RCC 7860 (cell line): ENCODE measurements at places on chromosomes 7 and 10.

DNA sequence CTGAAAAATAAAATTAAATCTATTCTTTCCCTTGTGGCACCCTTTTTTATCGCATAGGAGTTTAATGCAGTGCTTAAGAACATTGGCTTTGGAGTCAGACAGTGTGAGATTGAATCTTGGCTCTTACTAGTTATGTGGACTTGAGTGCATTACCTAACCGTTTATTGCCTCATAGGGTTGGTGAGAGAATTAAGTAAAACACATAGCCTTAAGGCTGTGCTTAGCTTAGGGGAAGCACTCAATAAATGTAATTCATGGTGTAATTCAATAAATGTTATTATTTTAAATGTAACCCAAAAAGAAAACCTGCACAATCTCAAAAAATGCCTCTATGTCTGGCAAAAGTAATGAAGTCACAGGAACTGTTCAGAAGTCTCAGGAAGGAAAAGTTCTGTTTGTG lies 2.7 kb downstream of the STK17A start:
- peak; percentile 59 for DNase-seq

DNA sequence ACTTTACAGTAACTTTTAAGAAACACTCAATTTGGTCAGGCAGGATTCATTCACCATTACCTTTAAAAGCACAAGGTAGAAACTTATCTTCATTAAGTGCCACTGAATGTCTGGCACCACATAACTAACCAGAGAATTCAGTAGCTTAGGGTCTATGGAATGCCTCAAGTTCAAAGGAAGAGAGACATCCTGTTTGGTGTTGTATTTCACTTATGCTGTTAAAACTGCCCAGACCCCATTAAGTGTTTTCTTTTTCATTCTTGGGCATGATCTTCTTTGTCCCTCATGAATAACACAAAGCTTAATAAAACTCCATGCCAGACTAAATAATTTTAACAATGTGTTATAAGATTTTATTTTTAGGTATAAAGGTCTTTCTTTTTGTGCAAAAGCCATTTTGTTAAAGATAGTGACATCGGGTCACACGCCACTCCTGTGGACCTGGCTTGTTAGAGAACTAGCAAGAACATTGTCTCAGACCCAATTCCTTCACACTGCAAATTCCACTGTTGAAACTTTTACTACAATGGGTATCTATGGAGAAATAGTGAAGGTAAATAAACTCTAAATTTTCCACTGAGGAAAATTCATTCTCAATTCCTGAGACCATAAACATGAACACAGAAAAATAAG lies 221.0 kb downstream of the TWIST1 start:
- no peak for DNase-seq

- no peak for DNase-seq
Observed at GRCh38 chr7:142685877-142686508, 63.3 kb upstream of the PRSS1 start.

DNA sequence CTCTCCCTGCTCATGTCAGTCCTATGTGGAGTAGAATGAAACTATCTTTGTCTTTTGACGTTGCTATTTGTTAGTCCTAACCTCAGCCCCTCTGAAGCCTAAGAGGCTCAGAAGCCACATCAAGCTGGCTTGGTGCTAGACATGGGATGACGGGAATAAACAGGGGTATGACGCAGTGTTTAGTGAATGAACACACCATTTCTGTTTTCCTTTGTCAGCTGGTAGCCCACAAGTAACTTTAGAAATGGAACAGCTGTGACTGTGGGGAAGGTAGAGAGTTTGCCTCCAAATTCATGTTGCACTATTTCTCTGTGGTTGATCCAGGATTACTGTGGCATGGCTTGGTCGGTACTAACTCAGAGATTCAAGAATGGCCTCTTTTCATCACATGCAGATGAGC lies 31.3 kb downstream of the COX15 start:
- no peak for DNase-seq

- no peak for DNase-seq
Observed at GRCh38 chr10:79308969-79309665, 38.2 kb upstream of the PPIF start.

GRCh38 chr7:26777385-26777784 lies 87.0 kb downstream of the SKAP2 start:
- DNase-seq, result no peak

DNA sequence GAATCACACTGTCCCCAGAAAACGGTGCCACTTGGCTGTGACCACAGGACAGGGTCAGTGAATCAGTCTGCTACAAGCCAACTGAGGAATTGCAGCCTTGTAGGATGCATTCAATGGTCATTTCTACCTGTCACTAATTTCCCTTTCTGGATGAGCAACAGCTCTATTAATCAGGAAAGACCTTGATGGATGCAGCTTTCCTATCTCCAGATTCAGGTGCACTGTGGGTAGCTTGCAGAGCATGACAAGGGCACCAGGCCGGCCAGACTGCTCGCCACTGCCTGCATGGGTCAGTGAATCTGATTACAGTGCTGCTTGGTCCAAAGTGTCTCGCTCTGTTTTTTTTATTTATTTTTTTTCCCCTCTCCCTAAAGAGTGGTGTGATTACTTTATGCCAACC lies 506.8 kb upstream of the AUTS2 start:
- DNase-seq, result peak; percentile 74

GRCh38 chr10:102752934-102753664 lies 9.4 kb downstream of the WBP1L start:
- no peak for DNase-seq

GRCh38 chr10:75512203-75512933 lies 80.9 kb downstream of the LRMDA start:
- no peak for DNase-seq

- DNase-seq, result no peak
Observed at GRCh38 chr10:119817991-119818888, 54.4 kb downstream of the MCMBP start.

DNA sequence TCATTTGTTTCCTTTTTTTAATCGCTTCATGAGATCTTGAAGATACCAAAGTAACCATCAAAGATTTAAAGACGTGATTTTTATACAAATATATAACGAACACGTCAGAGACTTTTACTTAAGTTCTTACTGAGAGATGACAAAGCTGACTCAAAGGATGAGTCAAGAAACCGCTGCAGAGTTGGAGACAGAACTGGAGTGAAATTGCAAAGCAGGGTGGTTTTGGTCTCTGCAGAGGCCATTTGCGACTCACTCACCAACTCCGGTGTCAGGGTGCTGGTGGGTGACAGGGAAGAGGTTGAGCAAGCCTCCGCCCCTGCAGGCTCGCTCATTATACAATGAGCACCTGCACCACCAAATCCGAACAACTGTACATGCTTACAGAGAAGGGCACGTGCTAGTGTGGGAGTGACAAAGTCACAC lies 75.2 kb downstream of the DNAJB6 start:
- DNase-seq, result peak; percentile 94

- no peak for DNase-seq
Observed at GRCh38 chr10:91034494-91035159, 113.7 kb upstream of the ANKRD1 start.

GRCh38 chr7:30168835-30169573 lies 34.2 kb downstream of the MTURN start:
- peak; percentile 93 for DNase-seq

- peak; percentile 66 for DNase-seq
Observed at GRCh38 chr10:29141761-29142160, 147.1 kb upstream of the LYZL1 start.

- no peak for DNase-seq
Observed at GRCh38 chr10:114374053-114374791, 30.1 kb downstream of the AFAP1L2 start.

DNA sequence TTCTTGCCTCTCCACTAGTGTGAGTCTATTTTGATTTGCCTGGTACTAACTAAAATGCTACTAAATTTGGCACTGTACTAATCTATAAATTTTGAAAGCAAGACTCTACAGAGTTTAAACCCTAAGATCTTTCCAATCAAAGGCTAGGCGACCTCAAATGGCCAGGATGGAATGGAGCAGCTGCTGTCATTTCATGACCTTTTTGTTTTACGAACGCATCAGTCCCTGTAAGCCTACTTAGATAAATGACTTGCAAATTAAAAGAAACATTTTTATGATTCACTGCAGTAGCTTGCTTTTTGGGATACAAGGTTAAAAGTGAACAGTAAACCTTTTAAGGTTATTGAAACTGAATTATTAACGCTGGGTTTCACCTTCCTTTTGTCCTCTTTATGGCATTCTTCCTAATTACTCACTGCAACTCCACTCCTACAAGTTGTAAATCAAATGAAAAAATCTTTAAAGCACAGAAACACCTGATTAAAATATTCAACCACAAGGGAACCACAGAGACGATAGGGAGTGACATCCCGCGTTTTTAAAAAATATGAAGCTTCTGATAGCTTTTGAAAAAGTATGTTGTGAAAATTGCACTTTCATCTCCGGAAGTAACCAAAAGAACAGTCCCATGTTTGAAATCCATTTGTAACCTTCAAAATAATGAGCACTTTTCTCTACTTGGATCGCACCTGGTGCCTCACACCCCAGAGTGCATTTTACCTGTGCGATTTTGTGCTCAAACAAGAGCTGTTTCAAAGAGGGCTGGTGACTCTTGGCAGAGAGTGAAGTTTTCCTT lies 595.1 kb downstream of the PARD3 start:
- DNase-seq, result no peak

DNA sequence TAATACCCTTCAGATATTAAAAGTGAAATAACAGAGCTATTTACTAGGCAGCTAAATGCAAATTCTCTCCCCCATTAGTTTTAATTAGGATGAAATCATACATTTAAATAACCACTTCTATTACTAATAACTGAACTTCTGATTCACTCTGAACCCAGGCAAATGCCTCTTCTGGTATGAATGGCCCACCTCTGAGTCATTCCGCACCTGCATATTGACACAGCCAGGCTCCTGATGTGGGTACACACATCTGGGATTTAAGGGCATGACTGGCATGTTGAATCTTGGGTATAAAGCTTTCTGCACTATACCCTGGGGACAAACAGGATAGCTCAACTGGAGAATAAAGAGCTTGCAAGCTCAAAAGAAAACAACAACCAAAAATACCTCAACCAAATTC lies 140.9 kb downstream of the AUTS2 start:
- DNase-seq, result no peak

DNA sequence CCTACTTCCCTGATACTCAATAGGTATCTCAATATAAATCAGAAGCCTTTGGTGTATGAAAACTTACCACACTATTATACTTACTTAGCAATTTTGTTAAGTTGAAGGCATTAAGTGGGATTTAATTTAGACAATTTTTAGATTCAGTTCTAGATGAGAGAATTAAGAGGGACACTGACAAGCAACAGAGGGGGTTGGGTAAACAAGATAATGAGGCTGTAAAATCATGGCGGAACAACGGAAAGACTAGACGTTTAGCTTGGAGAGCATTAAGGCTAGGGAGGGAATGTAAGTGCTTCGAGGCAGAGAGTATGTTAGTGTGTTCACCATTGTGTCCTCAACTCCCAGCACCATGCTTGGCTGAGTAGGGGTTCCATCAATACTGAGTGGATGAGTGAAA lies 71.3 kb downstream of the DENND11 start:
- DNase-seq, result no peak

GRCh38 chr7:75992083-75992755 lies 2.2 kb downstream of the TMEM120A start:
- DNase-seq, result no peak

GRCh38 chr10:110425684-110426293 lies 71.9 kb upstream of the DUSP5 start:
- DNase-seq, result peak; percentile 100

DNA sequence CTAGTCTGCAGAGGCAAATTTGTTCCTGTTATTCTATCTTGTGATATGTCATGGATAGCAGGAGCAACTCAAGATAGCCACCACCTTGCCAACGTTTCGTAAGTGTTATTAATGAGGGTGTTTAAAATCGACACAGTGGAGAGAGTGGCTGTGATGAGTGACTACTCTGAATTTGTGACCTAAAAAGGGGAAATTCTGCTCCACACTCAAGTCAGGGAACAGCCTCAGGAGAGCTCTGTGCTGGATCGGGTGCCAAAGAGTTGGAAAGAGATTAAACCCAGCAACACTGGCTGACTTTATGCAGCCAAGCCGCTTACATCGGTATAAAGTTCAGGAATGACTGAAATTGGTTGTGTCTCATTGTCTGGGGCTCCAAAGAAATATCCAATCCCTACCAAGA lies 9.5 kb downstream of the TACC2 start:
- no peak for DNase-seq

- no peak for DNase-seq
Observed at GRCh38 chr7:108142675-108143259, 12.6 kb upstream of the LAMB4 start.

- DNase-seq, result no peak
Observed at GRCh38 chr7:27605283-27605682, 57.4 kb downstream of the HIBADH start.

- DNase-seq, result no peak
Observed at GRCh38 chr7:123607423-123607975, 5.9 kb downstream of the ASB15 start.

- DNase-seq, result no peak
Observed at GRCh38 chr7:14767716-14768425, 134.7 kb downstream of the DGKB start.

DNA sequence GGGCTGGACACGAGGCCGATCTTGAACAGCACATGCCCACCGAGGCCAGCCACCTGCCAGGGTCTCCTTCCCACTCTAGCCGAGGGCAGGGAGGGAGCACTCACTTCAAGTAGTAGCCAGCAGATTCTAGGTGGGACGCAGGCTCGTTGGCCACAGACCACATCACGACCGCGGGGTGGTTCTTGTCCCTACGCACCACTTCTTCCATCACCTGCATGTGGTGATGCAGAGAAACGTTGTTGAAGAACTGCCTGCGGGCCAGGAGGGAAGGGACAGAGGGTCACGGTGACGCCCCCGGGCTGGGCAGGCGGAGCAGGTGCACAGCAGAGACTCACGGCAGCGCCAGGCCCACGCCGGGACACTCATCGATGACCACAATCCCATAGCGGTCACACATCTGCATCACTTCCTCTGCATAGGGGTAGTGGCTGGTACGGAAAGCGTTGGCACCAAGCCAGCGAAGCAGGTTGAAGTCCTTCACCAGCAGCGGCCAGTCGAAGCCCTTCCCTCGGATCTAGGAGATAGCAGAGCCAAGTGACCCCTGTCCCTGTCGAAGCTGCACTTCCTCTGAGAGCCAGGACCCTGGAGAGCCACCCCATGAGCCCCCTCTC lies 7.7 kb downstream of the GUSB start:
- DNase-seq, result no peak
